ENCODE measurements at places on chromosomes 12 and 14.

DNA sequence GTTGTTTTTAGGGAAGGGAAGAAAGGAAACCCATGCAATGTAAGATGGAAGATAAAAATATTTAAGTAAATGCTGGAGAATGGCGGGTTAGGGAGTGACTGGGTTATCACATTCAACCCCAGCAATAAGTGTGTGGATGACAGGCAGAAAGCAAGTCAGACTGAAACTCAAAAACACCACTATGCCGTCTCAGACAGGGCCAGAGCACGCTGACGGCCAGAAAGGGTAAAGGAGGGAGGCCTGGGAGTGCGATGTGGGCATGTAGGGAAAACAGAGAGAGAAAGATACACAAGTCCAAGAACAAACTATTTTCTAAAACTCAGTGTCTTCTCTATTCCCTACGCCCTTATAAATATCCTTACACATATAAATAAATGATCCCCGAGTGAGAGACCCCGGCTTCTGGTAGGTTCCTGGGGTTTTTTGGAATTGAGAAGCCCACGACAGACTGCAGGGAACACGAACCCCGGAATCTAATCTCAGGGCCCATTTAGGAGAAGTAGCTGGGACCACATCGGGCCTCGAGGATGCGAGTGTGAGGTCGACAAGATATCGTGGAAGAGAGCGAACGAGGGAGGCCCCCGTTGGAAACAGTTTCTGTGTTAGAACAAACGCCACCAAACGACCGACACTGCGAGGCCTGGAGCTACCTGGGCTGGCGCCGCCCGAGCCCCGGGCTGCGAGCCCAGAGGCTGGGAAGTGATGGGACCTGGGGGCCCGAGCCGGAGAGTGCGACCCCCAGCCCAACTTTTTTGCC, 735 bp upstream of the OTX2 start:
- DNase-seq = no peak

DNA sequence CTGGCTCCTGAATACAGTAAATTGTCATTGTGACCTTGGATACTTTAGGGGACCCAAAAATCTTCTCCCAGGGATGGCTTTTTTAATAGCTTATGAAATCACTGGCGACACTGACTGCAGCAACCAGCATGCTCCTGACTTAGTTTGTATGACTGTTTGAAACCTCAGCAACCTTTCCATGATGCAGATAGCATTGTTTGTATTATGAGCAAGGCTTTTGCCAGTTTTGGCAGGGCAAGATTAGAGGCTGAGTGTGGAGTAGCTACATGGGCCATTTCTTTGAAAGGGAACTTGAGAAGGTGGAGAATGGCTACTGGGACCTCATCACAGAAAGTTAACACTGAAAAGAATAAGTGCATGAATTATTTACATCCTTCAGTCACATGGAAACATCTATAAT, 50.9 kb downstream of the SLC4A8 start:
- DNase-seq = no peak

DNA sequence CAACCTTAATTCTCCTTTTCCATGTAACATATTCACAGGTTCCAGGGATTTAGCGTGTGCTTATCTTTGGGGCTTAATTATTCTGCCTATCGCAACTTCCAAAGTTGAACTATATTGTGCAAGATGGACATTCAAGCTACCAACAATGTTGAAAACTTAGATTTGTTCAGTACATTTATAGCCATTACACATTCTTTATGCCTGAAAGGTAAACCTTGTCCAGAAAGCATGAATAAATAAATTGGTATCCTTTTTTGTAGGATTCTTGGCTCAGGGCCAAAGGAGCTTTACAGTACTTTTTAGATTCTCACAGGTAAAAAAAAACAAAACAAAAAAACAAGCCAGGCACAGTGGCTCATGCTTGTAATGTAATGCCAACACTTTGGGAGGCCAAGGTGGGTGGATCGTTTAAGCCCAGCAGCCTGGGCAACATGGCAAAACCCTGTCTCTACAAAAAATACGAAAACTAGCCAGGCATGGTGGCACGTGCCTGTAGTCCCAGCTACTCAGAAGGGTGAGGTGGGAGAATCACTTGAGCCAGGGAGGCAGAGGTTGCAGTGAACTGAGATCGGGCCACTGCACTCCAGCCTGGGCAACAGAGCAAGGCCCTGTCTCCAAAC, 3.3 kb downstream of the C12orf56 start:
- DNase-seq = no peak

DNA sequence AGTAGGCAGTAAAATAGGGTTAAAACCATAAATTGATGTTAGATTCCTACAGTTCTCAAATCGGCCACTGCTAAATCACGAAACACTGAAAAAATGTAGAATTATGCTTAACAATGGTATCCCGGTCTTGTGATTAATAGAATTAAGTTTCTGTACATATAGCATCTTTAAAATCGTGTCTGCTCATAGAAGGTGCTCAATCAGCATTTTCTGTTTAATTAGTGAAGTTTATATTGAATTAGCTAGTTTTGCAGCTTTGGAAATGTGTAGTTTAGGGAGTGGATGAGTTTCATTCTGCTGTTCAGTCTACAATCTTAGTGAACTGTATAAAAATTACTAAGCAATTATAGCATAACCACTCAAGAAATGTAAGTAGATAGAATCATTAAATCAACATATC, 1075.8 kb upstream of the FLRT2 start:
- DNase-seq = no peak
